ENCODE measurements at places on chromosomes 4 and X. TPM values are rescaled to one million over a fixed set of nuclear protein-coding genes. Genes with fewer than 3 reads are reported as not detected.

The ZDHHC15 gene
- total RNA-seq: 0.05 TPM

The TEX11 gene
- total RNA-seq: not detected

The PCDH19 gene
- total RNA-seq: 0.08 TPM

GRCh38 chr4:38871593-38871992, 4.0 kb downstream of the FAM114A1 start:
- no peak for DNase-seq

DNA sequence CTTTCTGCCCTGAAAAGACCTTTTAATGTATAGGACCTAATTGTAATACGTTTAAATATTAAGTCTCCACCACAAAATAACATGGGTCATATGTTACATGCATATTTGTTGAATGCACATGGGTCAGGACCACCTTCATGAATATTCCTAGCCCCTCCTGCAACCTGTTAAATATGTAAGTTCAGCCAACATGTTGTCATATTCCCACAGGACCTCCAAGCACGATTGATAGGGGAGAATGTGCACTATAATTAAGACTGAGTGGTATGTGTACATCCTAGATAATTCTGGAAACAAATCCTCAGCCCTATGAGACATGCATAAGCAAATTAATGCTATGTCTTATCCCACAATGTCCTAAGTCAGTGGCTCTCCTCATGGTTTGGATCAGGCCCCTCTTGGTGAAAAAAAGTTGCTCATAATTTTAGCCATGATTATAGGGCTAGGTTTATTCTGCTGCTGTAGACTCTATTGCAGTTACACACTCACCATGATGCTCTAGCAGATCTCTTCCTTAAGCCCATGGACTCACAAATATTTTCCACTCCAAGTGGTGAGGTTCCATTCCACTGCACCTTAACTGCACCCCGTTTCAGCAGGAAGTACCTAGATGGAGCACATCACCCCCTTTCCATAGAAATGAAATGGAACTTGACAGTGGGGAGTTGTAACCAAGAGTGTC, 10.2 kb downstream of the TIGD2 start:
- DNase-seq: no peak

DNA sequence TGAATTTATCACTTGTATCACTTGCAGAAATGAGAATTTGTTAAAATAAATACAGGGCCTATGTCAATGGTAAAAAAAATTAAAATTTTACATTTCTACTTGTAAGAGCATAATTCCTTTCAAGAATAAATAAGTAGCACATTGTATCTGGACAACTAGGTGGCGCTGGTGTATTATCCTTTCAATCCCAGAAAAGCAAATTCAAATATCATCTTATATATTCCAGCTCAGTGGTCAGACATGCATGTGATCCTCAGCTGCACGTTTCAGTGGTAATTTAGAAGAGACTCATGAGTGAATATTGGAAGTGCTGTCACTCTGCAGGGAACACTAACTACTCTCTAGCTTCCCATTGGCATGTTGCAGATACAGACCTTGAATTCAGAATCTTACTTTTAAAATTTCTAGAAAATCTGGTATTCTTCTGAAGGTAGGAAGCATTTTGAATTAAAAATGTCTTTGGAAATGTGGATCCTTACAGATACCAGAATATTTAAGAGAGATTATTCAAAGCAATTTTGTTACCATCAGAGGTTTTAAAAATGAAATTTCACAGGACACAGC, 1414.7 kb upstream of the TENM3 start:
- peak; percentile 35 for DNase-seq

DNA sequence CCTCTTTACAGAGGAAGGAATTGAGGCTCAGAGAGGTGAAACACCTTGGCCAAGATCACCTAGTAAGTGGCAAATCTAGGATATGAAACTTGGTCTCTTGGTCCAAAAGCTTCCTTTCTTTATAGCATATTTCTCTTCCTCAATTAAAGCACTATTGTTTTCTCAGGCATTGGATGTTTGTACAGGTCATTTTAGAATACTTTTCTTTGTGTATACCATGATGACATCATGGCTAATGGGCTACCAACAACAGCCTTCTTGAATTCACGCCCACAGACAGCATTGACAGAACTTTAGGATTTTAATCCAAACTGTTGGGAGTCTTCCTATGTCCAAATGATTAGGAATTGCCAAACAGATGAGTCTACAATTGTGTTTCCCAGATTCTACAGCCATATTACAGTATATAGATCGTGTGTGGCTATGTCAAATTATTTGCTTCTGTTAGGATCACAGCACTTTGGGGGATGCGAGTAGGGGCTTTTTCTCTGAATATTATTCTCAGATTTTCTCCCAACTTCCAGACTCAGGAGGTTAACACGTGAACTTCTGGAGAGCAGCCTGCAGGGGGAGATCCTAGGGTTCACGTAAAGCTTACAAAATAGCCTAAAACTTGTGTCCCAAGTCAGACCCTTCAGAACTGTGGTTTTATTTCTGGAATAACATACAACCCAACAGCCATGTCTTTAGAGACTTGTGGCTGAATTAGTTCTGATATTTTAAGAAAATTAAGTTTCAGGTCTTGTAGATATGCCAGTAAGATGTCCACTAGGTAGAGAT, 191.8 kb downstream of the SHROOM3 start:
- no peak for DNase-seq

- no peak for DNase-seq
These were observed 205.2 kb upstream of the CASK start for GRCh38 chrX:42128587-42128986.

- no peak for DNase-seq
These were observed 29.1 kb upstream of the DKK2 start for GRCh38 chr4:107065201-107065600.
